ENCODE measurements at places on chromosomes 3 and 15. TPM values are rescaled to one million over a fixed set of nuclear protein-coding genes. Genes with fewer than 3 reads are reported as not detected.
A peak's percentile ranks its signal among the peaks of the same experiment; 100 is the strongest.

DNA sequence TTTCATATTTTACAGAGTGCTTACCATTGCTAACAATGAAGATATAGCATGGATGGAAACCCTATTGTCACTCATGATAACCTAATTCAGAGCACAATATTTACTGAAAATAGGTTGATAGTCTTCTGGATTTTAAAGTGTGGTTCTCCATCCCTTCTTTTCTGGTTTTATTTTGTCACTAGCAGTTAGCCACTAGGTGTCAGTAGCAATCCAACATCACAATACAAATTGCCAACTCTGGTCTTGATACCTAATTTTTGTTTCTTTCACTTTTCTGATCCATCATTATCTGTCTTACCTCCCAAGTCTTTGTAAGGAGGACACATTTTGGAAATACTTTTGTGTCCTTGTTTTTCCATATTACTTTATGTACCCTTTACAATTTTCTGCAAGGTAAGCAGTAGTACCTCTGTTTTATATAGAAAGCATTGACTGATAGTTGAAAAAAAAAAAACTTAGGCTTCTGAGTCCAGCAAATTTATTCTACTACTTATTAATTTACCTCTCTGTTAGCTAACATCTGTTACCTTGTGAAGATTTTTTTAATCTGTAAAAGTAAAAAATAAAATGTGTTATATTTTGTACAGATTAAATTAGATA is 28.3 kb upstream of the CRYBG3 start:
- no peaks in the 10 kb centered on the region for H3K36me3 ChIP-seq
- DNase-seq, result peak; percentile 52
- H3K4me3 ChIP-seq, result no peak overlapping the region
- no peak overlapping the region for H3K27ac ChIP-seq
- no peaks in the 10 kb centered on the region for H3K27me3 ChIP-seq

The SMAD6 gene
- 3.4 TPM for total RNA-seq

- H3K27me3 ChIP-seq, result no peaks in the 10 kb centered on the region
- no peak for DNase-seq
- H3K27ac ChIP-seq, result no peak overlapping the region
- H3K36me3 ChIP-seq, result no peaks in the 10 kb centered on the region
- H3K4me1 ChIP-seq, result peaks cover 64% of the 10 kb centered on the region
Measured at GRCh38 chr3:13016083-13016720, 57.0 kb downstream of the IQSEC1 start.

- no peaks in the 10 kb centered on the region for H3K36me3 ChIP-seq
- no peak overlapping the region for H3K27ac ChIP-seq
- H3K27me3 ChIP-seq, result no peaks in the 10 kb centered on the region
- no peak overlapping the region for H3K4me3 ChIP-seq
Measured at GRCh38 chr15:91413142-91413541, 313.1 kb downstream of the SV2B start.

GRCh38 chr15:35545316-35545823 is 595 bp downstream of the DPH6 start:
- H3K36me3 ChIP-seq, result no peaks in the 10 kb centered on the region
- H3K27me3 ChIP-seq, result no peaks in the 10 kb centered on the region
- H3K27ac ChIP-seq, result peak overlapping the region; percentile 98
- peaks cover 42% of the 10 kb centered on the region for H3K4me1 ChIP-seq

DNA sequence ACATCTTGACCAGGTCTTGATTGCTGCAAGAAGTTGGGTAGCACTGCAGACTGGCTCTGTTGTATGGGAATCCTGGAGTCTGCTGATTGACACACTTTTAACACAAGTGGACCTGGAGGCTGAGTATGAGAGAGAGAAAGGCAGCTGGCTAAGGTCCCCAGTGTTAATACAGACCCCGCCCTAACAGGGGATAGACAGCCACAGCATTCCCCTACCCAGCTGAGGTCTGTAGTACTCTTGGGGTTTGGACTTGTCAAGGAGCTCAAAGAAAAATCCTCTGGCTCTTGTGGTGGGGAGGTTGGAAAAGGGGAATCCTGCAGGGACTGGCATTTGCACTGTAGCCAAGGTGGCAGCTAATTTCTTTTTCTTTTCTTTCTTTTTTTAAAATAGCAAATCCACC is 192.7 kb downstream of the ZNF621 start:
- peaks cover 7% of the 10 kb centered on the region for H3K4me1 ChIP-seq
- no peaks in the 10 kb centered on the region for H3K27me3 ChIP-seq
- H3K4me3 ChIP-seq, result no peak overlapping the region

DNA sequence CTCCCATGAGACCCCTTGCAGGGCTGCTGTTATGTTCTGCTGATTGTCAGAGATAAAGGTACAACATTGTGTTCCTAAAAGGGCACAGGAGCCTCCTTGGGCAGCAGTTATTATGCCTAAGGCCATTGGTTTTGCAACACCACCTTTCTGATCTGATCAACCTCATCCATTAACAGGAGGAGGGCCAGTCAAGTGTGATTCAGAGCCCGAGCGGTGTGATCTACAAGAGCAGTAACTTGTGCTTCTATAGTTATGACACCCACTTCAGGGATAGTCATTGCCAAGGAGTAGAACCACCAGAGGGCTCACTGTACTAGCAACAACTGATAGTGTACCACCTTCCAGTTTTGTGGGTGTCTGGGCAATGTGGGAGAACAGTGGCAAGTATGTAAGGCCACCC is 1457.9 kb upstream of the CADM2 start:
- H3K36me3 ChIP-seq, result no peaks in the 10 kb centered on the region
- H3K27ac ChIP-seq, result no peak overlapping the region
- H3K4me3 ChIP-seq, result no peak overlapping the region
- DNase-seq, result no peak

DNA sequence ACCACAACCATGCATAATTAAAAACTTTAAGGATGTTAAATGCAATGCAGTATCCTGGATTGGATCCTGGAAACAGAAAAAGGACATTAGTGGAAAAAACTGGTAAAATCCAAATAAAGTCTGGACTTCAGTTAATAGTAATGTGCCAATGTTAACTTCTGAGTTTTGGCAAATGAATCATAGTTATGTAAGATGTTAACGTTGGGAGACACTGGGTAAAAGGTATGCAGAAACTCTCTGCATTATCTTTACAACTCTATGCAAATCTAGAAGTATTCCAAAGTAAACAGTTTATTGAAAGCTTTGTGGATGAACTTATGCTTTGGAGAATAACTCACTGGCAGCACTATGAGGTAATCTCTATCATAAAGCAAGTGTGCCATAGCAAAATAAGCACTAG is 357.4 kb downstream of the RORA start:
- H3K4me3 ChIP-seq, result no peak overlapping the region
- no peak for DNase-seq
- H3K27me3 ChIP-seq, result no peaks in the 10 kb centered on the region
- no peaks in the 10 kb centered on the region for H3K36me3 ChIP-seq
- H3K27ac ChIP-seq, result no peak overlapping the region
- H3K4me1 ChIP-seq, result peaks cover 10% of the 10 kb centered on the region

DNA sequence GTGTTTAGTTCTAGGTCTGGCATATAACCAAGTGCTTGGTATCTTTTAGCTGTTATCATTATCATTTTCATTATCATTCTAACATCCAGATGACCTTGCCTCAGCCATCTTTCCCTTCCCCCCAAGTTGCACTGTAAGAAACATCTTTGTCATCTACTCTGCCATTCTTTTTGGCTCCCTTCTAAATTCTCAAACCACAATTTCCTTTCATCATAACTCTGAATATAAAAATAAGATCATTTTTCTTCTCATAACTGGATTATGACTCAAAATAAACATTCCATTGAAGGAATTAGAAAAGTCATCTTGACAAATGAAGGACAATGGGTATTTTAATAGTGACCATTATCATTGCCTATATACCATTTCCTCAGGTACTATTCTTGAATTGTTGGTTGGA is 786.2 kb downstream of the AGBL1 start:
- DNase-seq, result no peak
- no peak overlapping the region for H3K4me3 ChIP-seq
- no peaks in the 10 kb centered on the region for H3K36me3 ChIP-seq
- H3K27me3 ChIP-seq, result no peaks in the 10 kb centered on the region

The ALS2CL gene
- 0.71 TPM for total RNA-seq

- H3K27ac ChIP-seq, result no peak overlapping the region
- no peak for DNase-seq
- H3K4me1 ChIP-seq, result no peaks in the 10 kb centered on the region
- no peaks in the 10 kb centered on the region for H3K27me3 ChIP-seq
Measured at GRCh38 chr3:110391640-110392395, 679.8 kb upstream of the NECTIN3 start.

DNA sequence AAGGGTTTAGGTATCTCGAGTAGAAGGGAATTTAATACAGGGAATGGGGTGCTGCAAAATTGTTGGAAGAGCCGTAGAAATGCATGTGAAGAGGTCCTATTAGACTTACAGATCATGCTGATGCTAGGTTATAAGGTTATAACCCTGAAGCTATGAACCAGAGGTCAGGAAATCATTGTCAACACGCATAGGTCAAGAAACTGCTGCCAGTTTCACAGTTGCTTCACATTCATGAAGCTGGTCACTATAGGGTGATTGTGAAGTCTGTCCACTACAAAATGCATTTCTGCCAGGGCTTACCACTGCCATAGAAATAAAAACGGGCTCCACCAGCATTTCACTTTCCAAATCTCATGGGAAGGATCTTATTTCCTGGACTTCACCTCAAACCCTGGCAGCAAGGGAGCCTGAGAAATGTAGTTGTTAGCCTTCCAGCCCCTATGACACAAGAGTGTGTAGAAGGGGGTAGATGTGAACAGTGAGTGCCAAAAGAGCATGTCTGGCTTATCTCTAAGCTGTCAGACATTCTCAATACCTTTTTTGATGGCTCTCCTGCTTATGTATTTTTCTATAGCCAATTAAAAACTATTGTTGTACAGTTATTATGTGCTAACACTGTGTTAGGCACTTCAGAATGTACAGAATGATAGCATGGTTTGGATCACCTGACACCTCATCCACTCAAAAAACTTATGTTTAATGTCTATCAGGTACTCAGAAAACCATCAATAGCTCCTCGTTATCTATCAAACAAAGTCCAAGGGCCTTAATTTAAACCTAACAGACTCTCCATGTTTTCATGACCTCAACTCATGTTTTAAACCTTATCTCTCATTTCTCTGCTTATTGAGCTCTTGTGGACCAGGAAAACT is 148.3 kb upstream of the TSC22D2 start:
- no peak overlapping the region for H3K4me3 ChIP-seq
- H3K27ac ChIP-seq, result no peak overlapping the region
- H3K4me1 ChIP-seq, result no peaks in the 10 kb centered on the region
- no peak for DNase-seq

The OR5H15 gene
- total RNA-seq, result not detected

DNA sequence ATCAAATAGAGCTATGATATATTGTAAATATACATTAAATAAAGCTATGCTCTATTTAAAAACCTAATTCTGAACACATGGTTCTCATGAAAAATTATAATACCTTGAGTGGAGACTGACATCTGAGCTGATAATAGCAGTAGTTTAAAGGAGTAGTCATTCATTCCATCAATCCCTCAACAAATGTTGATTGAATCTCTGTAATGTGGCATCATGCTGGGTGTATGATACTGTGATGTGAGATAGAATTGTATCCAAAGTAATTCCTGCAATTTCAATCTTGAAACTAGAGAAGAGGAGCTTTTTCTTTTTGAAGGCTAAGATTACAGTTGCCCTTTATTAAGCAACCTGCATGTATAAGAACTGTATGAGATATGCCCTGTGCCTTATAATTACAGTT is 63.1 kb downstream of the ADAMTSL3 start:
- no peak for DNase-seq
- H3K36me3 ChIP-seq, result no peaks in the 10 kb centered on the region
- H3K4me1 ChIP-seq, result peaks cover 6% of the 10 kb centered on the region
- no peak overlapping the region for H3K27ac ChIP-seq

- H3K27me3 ChIP-seq, result no peaks in the 10 kb centered on the region
- H3K4me1 ChIP-seq, result peaks cover 9% of the 10 kb centered on the region
- no peak for DNase-seq
Measured at GRCh38 chr15:42210696-42211095, 2.6 kb upstream of the VPS39 start.

DNA sequence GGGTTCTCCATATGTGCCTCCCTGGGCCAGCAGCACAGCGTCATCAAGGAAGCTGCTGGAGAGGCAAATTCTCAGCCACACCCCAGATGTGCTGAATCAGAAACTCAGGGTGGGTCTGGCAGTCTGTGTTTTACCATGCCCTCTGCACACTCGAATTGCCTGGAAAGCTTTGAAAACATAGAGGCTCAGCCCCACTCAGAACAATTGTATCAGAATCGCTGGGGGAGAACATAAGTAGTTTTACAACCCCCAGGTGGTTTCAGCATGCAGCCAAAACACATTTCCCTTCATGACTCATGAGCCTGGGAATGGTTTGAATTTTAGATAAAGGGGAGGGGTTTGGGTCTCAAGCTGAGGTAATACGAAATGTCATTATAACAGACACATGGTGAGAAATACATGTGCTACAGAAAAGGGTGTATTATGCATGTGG is 9.6 kb downstream of the TGM4 start:
- no peaks in the 10 kb centered on the region for H3K36me3 ChIP-seq
- no peak overlapping the region for H3K4me3 ChIP-seq
- H3K27me3 ChIP-seq, result no peaks in the 10 kb centered on the region
- no peak overlapping the region for H3K27ac ChIP-seq
- H3K4me1 ChIP-seq, result no peaks in the 10 kb centered on the region

DNA sequence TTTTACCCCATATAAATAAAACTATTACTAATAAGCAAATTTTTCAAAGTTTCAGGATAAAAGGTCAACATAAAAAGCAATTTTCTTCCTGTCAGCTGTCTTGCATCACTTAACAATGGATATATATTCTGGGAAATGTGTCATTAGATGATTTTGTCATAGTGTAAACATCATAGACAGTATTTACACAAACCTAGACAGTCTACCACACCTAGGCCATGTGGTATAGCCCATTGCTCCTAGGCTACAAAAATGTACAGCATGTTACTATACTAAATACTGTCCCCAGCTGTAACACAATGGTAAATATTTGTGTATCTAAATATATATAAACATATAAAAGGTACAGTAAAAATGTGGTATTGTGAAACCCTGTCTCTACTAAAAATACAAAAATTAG is 156.7 kb downstream of the ANO10 start:
- no peak overlapping the region for H3K27ac ChIP-seq
- H3K36me3 ChIP-seq, result no peaks in the 10 kb centered on the region
- DNase-seq, result no peak
- H3K27me3 ChIP-seq, result no peaks in the 10 kb centered on the region
- H3K4me1 ChIP-seq, result no peaks in the 10 kb centered on the region

The ZNF501 gene
- total RNA-seq, result 9.9 TPM

- H3K27ac ChIP-seq, result no peak overlapping the region
- no peaks in the 10 kb centered on the region for H3K27me3 ChIP-seq
- H3K4me1 ChIP-seq, result peaks cover 16% of the 10 kb centered on the region
- no peaks in the 10 kb centered on the region for H3K36me3 ChIP-seq
- H3K4me3 ChIP-seq, result no peak overlapping the region
Measured at GRCh38 chr15:35696767-35697231, 150.8 kb upstream of the DPH6 start.

- no peaks in the 10 kb centered on the region for H3K36me3 ChIP-seq
- H3K4me1 ChIP-seq, result no peaks in the 10 kb centered on the region
- no peak overlapping the region for H3K4me3 ChIP-seq
- no peaks in the 10 kb centered on the region for H3K27me3 ChIP-seq
- no peak overlapping the region for H3K27ac ChIP-seq
- DNase-seq, result no peak
Measured at GRCh38 chr3:126612479-126613205, 42.3 kb downstream of the TXNRD3 start.

Measured in neural progenitor cell (in vitro differentiated cells).